ENCODE measurements at places on chromosomes 2 and 18.

DNA sequence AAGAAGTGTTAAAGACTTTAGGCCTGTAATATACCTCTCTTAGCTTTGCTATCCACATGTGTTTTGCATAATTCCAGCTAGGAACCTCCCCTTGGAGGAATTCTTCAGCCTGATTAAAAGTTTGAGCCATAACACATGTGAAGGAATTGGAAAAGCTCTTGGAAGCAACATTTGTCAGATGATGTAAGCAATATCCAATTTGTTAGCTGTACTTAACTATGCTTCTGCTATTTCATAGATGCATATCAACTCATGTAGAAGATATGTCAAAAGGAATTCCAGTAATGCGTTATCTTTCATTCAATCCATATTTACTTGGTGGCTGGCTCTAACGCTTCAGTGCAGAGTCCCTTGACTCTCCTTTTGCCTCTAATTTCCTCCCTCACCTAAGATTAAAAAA is 46.2 kb downstream of the PKP4 start:
- DNase-seq: peak; percentile 91

- DNase-seq: no peak
These were observed 29.7 kb downstream of the SLC4A5 start for GRCh38 chr2:74313497-74313896.

DNA sequence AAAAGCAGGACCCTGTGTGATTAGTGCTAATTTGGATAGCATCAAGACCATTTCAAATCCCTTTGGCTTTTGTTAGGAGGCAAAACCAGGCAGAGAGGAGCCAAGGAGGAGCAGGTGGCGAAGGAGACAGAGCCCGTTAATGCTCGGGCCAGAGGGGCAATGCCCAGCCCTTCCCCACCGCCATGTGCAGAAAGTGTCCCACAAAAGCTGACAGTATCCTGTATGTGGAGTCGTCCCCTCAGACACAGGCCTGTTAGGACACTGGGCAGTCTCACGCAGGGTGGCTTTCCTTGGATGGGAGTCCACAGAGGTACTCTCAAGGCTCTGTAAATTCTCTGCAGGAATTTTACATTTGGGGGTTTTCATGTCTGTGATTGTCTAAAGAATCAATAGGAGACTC is 44.8 kb upstream of the TFCP2L1 start:
- DNase-seq: no peak

DNA sequence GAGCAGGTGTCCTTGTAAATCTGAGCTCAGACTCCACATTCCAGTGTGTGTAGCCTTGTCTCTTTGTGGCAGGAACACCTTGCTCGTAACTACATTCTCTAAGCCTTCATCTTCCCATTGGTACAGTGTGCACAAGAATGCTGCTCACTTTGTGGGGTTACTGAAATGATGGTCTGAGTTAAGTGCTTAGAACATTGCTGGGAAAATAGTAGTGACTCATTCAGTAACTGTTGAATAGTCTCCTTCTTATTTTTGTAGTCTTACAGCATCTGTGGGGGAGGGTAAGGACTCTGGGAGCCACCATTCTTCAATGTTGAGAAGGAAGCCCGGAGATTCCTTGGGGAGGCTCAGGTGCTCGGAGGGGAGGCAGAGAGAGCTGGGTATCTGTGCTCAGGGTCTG is 236.0 kb upstream of the HDAC4 start:
- no peak for DNase-seq

- DNase-seq: peak; percentile 86
These were observed 50.1 kb downstream of the GREB1 start for GRCh38 chr2:11583840-11584524.

- DNase-seq: no peak
These were observed 71.4 kb upstream of the SPOPL start for GRCh38 chr2:138430181-138430580.
